ENCODE measurements at places on chromosomes 3 and 15.
A peak's percentile ranks its signal among the peaks of the same experiment; 100 is the strongest.

- DNase-seq: no peak
Measured at GRCh38 chr3:113310960-113311359, 99.6 kb downstream of the BOC start.

DNA sequence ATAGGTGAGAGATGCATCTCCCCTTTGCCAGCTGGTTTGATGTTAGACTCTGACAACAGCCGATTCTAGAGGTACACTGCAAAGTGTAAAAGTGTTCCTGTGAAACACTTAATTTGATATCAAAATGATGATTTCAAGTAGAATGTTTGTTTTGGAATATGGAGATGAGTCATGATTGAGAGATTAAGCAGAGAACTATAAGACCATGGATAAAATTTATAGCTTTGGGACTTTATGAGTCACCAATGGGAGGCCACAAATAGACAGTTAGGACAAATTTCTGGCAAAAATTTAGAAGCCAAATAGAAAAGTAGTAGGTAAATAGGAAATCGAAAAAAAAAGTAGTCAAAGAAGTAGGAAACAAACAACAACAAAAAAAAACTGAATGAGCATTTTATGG, 672.5 kb downstream of the NSUN3 start:
- no peak for DNase-seq

DNA sequence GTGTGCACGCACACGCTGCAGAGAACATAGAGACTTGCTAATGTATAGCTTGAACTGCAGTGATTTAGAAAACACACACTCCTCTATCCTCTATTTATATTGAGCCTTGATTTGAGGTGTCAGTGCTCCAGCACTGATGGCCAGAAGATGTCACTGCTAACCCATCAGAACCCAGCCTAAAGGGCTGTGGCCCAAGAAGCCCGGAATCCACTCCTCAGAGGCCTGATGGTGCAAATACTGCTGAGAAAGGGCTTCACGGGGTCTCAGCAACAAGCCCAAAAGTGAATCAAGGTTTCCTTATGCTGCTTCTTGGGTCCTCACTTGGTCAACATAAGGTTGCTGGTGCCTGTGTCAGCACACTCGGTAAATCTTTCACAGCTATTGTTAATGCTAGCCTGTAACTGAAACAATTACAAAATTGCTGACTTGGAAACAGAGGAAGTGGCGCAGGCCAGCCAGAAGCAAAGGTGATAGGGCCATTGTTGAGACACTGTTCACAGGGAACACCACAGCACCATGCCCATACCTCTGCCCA, 60.3 kb downstream of the HEG1 start:
- peak; percentile 12 for DNase-seq

GRCh38 chr3:184620475-184621119, 59.0 kb downstream of the EPHB3 start:
- no peak for DNase-seq

DNA sequence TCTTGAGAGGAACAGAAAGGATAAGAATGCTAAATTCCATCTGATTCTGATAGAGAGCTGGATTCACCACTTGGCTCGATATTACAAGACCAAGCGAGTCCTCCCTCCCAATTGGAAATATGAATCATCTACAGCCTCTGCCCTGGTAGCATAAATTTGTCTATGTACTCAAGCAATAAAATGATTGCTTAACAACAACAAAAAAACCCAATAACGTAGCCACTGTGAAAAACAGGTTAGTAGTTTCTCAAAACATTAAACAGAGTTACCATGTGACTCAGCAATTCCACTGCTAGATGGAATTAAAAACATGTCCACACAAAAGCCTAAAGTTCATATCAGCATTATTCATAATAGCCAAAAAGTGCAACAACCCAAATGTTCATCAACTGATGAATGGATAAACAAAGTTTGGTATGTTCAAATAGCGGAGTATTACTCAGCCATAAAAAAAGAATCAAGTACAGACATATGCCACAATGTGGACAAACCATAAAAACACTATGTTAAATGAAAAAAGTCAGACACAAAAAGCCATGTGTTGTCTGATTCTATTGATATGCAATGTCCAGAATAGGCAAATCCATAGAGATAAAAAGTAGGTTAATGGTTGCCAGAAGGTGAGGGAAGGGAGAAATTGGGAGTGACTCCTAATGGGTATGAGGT, 16.8 kb downstream of the BCL2L10 start:
- DNase-seq: no peak

- DNase-seq: no peak
Measured at GRCh38 chr15:41950127-41950483, 22.3 kb downstream of the EHD4 start.

GRCh38 chr3:150146991-150147761, 176.5 kb upstream of the PFN2 start:
- DNase-seq: no peak

DNA sequence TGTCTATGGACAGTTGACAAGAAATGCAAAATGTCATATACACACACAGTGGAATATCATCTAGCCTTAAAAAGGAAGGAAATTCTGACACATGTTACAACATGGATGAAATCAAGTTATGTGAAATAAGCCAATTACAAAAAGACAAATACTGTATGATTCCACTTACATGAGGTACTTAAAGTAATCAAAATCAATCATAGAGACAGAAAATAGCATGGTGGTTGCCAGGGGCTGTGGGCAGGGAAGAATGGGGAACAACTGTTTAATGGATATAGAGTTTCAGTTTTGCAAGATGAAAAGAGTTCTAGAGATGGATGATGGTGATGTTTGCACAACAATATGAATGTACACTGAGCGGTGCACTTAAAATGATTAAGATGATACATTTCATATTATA, 613.8 kb upstream of the ZNF385D start:
- no peak for DNase-seq

DNA sequence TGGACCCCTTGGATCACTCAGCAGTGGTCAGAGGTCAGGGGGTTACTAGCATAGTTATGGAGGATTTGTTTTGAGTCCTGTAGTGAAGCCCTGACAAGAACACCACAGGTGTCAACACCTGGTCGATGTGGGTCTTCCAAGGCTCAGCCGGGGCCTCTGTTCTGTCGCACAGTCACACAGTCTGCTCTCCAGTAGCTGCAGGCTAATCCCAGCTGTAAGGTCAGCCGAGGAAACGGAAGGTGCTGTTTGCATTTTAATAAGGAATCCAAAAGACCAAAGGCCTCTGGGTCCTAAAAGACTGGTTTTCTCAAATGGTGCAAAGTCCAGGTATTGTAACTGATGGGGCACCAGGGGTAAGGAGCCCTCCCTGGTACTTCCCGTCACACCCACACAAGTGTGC, 71.7 kb downstream of the RPLP1 start:
- no peak for DNase-seq

DNA sequence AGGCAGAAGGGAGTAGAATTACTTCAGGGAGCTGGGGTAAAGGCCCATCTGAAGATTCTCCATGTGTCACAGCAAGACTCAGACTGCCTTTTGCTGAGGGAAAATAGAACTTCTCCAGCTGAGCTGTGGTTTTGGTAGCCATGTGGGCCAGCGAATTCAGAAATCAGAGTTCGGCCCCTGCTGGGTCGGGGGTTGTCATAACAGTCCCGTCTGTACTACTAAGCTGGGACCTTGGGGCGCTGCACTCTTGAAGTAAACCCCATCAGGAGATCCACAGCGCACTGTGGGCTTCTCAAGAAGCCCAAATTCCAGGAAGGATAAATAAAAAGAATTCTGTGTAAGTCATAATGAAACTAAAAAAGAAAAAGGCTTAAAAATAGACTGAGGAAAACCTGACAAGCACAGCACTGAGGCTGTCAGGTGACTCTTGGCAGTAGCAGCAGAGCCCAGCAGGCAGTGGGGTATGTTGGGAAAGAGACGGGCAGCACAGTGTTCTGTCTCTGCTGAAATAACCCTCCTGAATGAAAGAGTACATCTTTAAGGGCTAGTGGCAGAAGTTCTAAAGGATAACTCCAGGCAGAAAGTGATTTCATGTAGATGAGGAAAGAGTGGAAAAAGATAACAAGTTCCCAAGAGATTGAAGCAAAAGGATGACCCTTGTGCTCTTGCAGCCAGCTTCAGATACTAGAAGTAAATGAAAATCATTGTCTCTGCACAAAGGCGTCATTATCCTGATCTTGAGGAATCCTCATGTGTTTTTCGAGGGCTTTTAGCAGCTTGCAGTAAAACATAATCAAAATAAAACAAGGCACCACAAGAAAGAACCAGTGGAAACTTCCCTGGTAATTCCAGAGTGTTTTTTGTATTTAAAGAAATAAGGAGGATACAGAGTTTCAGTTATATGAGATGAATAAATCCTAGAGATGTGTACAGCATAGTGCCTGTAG, 74.5 kb downstream of the RAB7A start:
- DNase-seq: peak; percentile 62

GRCh38 chr3:40580494-40581091, 55.8 kb downstream of the ZNF621 start:
- peak; percentile 23 for DNase-seq

- DNase-seq: no peak
Measured at GRCh38 chr3:100463646-100464155, 28.7 kb upstream of the TMEM45A start.

DNA sequence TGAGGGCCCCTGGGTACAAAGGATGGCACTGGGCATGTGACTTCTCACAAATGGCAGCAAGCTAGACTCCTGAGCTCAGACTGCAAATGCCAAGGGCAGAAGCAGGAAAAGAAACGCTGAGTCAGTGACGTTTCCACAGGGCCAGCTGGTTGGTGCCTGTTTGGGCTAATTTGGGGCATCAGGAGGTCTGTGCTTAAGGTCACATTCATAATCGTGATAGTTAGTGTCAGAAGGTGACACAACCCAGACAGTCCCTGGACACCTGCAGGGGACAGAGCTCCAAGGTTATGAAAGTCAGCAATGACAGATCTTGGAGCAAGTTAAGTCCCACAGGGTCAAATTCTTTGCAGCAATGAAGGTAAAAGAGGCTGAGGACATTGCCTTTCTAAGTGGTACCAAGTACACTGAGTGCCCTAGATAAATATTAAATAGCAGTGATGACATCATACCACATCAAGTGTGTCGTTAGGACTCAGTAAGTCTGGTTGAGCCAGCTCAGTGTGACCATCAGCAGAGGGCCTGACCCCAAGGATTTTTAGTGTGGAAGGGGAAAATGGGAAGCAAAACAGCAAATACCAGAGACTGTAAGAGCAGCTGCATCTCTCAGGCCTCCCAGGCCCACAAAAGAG, 556.9 kb upstream of the CFAP20DC start:
- DNase-seq: no peak

DNA sequence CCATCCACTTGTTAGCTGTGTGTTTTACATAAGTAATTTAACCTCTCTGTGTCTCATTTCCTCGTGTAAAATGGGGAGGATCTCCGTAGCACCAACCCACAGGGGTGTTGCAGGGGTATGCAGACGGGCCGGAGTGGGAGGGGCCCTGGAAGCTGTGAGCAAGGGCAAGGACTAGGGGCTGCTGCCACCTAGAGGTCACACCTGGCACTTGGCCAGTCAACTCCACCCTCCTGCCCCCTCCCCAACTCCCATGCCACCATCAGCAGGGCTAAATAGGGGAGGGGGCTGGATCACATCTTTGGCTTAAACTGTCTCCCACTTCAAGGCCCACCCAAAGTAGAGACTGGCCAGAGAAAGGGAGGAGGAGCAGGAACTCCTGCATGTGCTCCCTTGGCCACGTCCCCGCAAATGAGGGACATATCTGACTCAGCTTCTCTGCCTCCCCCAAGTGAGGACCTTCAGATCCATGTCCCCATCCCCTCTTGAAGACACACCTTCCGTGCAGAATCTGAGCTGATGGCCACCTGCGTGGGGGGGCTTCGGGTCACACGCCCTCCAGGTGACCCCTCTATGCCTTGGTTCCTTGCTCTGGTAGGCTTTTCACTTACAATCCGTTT, 2.6 kb downstream of the CCDC9B start:
- peak; percentile 56 for DNase-seq

- DNase-seq: peak; percentile 17
Measured at GRCh38 chr3:112086076-112086854, at the start of gene C3orf52. C3orf52 (plus strand) TSS chr3:112086389; CDS start chr3:112086408, 19 bp downstream.

DNA sequence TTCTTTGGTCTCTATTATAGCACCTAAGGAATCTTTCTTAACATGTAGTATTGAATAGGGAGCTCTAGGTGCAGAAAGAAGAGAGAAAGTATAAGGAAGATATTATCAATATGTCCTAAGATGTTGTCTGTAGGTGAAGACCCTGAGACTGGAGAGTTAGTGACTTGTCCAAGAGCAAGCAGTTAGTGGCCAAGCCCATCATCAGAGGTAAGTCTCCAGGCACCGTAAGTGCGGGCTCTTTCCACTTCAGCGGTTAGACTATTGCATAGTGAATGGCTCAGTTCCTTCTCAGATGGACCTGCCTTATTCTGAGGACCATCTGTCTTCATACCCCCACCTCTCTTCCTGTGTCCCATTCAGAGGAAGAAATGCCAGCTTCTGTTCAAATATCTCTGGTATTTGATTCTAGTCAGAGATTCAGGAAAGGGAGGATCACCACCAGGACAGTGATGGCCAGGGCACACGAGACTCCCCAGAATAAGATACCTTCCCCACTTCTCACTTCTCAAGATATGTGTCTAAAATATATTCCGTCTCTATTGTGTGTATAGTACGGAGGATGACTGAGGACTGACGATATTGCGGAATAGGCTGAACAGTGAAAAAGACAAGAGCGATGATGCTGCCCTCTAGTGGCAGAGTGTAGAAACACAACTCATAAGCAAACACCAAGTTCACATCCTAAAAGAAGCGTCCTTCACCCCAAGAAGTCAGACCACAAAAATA, 19.1 kb upstream of the ADGRG7 start:
- DNase-seq: peak; percentile 39

- peak; percentile 50 for DNase-seq
Measured at GRCh38 chr3:69197922-69198530, 75.6 kb upstream of the LMOD3 start.

DNA sequence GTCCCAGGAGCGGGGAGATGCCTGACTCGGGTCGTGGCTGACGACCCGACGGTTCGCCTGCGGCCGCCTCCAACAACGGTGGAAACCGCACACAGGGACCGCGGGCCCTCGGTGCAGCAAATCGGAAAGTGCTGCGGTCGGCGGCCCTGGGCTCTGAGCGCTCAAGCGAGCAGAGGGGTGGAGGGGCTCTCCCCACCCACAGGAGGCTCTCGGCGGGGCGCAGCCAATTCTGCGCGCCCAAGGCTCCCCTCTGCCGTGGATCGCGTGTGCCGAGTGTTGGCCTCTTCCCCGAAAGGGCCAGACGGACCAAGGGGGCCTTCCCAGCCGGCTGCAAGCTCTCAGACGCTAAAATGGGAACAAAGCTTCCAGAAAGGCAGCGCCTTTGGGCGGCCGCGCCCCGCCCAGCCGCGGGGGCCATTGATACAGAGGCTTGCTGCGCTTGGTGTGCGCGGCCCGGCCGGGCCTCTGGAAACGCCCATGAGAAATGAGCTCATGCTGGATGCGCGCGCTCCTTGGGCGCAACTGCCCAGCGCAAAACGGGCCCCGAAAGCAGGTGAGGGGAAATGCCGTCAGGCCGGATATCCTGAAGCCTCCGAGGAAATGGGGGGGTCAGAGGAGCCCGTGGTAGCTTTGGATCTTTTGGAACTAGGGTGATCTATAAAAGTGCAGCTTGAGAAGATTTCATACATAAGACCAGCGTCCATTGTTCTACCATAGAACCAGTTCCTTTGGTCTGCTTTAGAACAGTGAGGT, 1.2 kb upstream of the GSK3B start:
- DNase-seq: peak; percentile 80

- no peak for DNase-seq
Measured at GRCh38 chr15:80183886-80184285, 31.1 kb downstream of the FAH start.

All from stimulated activated CD4-positive, alpha-beta T cell treated with anti-CD3 and anti-CD28 coated beads, Interleukin-12 subunit alpha, Interleukin-12 subunit beta, amount 100 ng/mL, for 24 hours (primary cell).